ENCODE measurements at places on chromosomes 6 and 20. TPM values are rescaled to one million over a fixed set of nuclear protein-coding genes. Genes with fewer than 3 reads are reported as not detected.

GRCh38 chr20:59525500-59526241 lies 78.7 kb upstream of the PHACTR3 start:
- DNase-seq: no peak
- H3K4me3 ChIP-seq: no peak overlapping the region
- peaks cover 25% of the 10 kb centered on the region for H3K27me3 ChIP-seq
- no peaks in the 10 kb centered on the region for H3K36me3 ChIP-seq

DNA sequence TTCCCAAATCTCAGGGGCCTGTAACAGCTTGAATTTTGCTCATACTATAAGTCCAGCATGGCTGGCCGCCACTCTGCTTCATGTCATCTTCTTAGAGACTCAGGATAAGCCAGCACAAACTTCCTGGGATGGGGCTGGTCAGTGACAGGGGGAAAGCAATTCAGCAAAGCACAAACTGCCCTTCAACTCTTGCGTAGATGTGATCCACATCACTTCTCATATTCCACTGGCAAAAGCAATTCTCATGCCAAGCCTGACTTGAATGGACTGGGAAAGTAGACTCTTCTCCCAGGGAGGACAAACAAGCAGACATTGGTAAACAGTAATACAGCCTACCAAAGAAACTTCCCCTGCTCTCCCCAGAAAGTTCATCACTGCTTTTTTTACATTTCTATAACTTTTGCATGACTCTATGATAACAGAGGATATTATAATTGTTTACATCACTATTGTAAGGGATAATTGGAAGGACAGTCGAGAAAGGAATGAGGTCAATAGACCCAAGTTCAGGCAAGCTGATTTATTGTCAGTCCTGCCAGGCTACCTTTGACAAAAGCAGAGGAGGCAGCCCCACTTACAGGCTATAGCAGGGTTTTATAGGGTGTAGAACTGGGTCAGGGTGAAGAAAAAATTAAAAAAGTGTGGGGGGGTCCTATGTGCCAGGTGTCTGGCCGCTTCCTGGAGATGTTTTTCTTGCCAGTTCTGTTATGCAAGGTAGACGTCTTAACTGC lies 37.4 kb downstream of the RBM24 start:
- no peak overlapping the region for H3K27ac ChIP-seq
- H3K27me3 ChIP-seq: no peaks in the 10 kb centered on the region
- no peaks in the 10 kb centered on the region for H3K4me1 ChIP-seq
- no peaks in the 10 kb centered on the region for H3K36me3 ChIP-seq
- no peak overlapping the region for H3K4me3 ChIP-seq
- no peak for DNase-seq

- H3K36me3 ChIP-seq: no peaks in the 10 kb centered on the region
- H3K27ac ChIP-seq: no peak overlapping the region
- DNase-seq: no peak
- no peaks in the 10 kb centered on the region for H3K4me1 ChIP-seq
- no peaks in the 10 kb centered on the region for H3K27me3 ChIP-seq
Observed at GRCh38 chr20:45066372-45066771, 34.6 kb downstream of the KCNS1 start.

DNA sequence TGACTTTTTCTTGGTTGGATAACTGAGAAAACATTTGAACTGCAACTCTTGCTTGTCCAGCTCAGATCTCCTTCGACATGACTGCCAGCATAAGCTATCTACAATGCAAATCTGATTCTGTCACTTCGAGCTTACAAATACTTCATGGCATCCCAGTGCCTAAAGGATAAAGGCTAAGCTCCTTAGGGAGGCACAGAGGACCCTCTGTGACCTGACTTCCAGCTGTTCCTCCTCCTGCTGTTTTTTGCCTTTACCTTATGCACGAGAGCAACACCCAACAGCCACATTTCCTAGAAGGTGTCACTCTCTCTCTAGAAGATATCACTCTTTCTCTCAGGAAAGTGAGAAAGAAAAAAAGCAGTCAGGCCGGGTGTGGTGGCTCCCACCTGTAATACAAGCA lies 23.4 kb downstream of the SLC17A5 start:
- H3K27ac ChIP-seq: no peak overlapping the region
- no peaks in the 10 kb centered on the region for H3K27me3 ChIP-seq
- H3K36me3 ChIP-seq: peaks cover 91% of the 10 kb centered on the region
- no peak overlapping the region for H3K4me3 ChIP-seq
- DNase-seq: no peak

GRCh38 chr6:19697744-19698290 lies 139.4 kb upstream of the ID4 start:
- no peaks in the 10 kb centered on the region for H3K27me3 ChIP-seq
- H3K36me3 ChIP-seq: no peaks in the 10 kb centered on the region

GRCh38 chr6:35179901-35180535 lies 33.7 kb upstream of the SCUBE3 start:
- no peaks in the 10 kb centered on the region for H3K27me3 ChIP-seq
- no peak overlapping the region for H3K27ac ChIP-seq
- H3K4me1 ChIP-seq: no peaks in the 10 kb centered on the region
- no peaks in the 10 kb centered on the region for H3K36me3 ChIP-seq

GRCh38 chr6:169903122-169903521 lies 151.7 kb downstream of the ERMARD start:
- H3K27me3 ChIP-seq: no peaks in the 10 kb centered on the region
- no peaks in the 10 kb centered on the region for H3K36me3 ChIP-seq
- no peak overlapping the region for H3K4me3 ChIP-seq
- no peak overlapping the region for H3K27ac ChIP-seq
- no peaks in the 10 kb centered on the region for H3K4me1 ChIP-seq

- H3K27ac ChIP-seq: no peak overlapping the region
- H3K36me3 ChIP-seq: no peaks in the 10 kb centered on the region
- no peak for DNase-seq
Observed at GRCh38 chr6:97469451-97469850, 186.4 kb upstream of the MMS22L start.

DNA sequence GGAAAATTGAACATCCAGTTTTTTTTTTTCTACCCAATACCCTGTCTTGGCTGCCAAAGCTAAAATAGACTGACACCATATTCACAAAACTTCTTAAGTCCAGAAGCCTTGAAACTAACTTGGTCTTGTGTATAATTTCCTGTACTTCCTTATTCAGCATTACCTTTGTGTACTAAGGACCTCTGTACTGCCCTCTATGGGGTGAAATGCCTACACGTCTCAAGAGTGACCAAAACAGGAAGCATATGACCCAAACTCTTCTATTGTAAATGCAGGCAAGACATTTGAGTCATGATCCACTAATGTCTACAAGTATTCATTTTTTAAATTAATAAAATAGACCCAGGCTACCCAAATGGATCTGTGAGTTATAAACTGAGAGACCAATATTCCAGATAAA lies 50.4 kb downstream of the HMGCLL1 start:
- H3K36me3 ChIP-seq: no peaks in the 10 kb centered on the region
- H3K4me3 ChIP-seq: no peak overlapping the region
- no peaks in the 10 kb centered on the region for H3K27me3 ChIP-seq
- no peaks in the 10 kb centered on the region for H3K4me1 ChIP-seq

DNA sequence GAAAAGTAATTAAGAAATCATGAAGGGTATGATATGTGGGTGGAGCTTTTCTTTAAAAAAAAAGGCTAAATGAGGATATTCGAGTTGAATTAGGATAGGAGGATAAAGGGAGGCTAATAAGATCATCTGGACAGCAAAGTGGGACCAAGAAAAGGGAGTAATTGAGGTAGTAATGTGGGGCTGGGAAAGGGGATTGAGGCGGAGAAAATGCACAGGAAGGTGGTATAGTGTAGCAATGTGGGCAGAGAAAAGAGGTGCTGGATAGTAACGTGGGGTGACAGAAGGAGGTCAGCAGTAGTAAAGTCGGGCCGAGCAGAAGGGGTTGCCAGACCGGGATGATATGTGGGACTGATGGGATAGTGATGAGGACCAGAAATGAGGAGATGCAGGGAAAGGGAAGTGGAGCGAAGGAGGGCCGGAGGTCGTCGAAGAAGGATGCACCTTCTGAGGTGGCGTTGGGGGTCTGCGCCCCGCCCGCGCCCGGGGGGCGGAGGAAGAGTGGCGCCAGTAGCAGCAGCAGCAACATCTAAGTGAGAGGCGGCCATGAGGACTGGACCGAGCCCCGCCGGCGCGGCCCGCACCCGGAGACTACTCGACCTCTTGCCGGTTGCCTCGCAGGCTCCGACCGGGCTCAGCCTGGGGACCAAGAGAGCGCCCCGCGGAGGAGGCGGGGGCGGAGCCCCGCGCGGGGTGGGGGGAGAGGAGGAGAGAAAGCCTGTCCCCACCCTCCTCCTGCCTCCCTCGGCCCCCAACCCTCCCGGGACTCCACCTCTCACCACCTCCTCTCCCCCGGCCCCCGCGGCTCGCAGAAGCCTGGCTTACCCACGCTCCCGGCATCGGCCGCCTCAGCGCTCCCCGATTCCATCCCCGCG lies 887 bp downstream of the GABBR1 start:
- no peaks in the 10 kb centered on the region for H3K36me3 ChIP-seq
- H3K4me1 ChIP-seq: peaks cover 43% of the 10 kb centered on the region
- peak overlapping the region; percentile 90 for H3K27ac ChIP-seq
- no peaks in the 10 kb centered on the region for H3K27me3 ChIP-seq
- DNase-seq: peak; percentile 91
- H3K4me3 ChIP-seq: peak overlapping the region; percentile 76

DNA sequence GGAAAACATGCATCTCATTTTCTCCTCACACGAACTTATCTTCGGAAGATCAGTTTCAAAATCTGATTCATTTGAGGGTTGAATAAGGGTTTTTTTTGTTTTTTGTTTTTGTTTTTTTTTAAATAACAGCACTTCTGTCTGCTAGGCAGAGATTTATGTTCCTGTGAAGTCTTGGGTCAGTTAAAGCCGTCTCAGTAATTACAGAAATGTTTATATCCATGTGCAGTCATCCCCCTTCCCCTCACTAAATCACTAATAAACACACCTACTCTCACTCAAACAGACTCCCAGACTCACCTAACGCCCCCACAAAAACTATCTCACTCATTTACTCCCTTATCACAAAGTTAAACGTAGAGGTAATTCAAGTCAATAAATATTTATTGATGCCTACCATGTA lies 214.2 kb upstream of the SUPT3H start:
- H3K36me3 ChIP-seq: no peaks in the 10 kb centered on the region

DNA sequence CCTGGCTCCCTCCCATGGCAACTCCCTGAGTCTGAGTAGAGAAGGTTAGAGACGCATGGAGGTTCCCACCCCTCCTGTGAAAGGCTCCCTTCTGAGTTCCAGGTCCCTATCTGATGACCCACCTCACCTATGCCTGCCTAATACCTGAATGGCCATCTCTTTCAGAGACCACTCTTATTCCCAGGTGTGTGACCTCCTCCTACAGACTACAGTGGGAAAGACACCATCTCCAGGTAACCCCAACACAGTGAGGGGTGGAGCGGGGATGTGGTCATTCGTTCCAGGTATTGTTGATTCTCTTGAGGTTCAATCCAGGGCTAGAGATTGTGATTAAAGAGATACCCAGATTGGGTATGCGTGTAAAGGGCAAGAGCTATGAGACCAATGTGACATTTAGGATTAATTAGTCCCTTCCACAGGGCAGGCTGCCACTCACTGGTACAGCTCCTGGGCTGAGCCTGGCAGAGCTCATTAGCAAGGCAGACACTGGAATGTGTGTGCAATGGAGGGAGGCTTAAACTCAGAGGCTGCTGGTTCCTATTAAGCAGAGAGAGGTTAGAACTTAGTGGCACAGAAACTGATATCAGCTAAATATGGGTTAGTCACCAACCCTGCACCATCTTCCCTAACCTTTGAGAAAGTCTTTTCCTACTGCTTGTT lies 46.5 kb upstream of the IER3 start:
- no peak for DNase-seq
- H3K4me1 ChIP-seq: peaks cover 20% of the 10 kb centered on the region
- no peak overlapping the region for H3K27ac ChIP-seq
- no peaks in the 10 kb centered on the region for H3K27me3 ChIP-seq
- no peaks in the 10 kb centered on the region for H3K36me3 ChIP-seq

DNA sequence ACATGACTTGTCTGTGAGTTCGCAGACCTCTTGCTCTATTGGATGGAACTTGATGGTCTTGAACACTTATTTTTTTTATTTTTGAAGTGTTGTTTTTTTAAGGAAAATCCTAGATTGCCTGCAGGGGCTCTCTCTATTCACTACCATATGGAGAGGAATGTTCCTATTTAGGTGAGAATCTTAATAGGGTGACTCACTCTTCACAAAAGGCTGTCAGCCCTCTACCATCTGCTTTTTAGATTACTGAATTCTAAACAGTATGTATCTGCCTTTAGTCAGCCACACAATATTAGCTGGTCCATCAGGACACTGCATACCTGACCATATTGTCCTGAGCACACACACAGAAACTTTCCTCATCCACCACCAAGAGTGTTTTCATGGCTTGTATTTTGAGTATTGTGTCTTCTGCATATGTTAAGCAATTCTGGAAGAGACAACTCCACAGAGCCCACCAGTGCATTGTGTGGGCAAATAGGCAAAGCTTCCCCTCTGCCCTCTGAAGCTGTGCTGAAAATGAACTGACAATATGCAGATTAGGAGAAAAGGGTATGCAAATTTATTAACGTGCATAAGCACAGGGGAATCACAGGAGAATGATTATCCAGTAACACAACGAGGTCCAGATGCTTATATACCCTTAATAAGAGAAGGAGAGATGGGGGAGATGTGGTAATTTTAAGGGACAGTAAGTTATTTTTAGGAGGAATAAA lies 6.6 kb upstream of the BTBD9 start:
- no peaks in the 10 kb centered on the region for H3K4me1 ChIP-seq
- H3K4me3 ChIP-seq: no peak overlapping the region
- H3K36me3 ChIP-seq: no peaks in the 10 kb centered on the region
- no peak overlapping the region for H3K27ac ChIP-seq
- H3K27me3 ChIP-seq: no peaks in the 10 kb centered on the region

DNA sequence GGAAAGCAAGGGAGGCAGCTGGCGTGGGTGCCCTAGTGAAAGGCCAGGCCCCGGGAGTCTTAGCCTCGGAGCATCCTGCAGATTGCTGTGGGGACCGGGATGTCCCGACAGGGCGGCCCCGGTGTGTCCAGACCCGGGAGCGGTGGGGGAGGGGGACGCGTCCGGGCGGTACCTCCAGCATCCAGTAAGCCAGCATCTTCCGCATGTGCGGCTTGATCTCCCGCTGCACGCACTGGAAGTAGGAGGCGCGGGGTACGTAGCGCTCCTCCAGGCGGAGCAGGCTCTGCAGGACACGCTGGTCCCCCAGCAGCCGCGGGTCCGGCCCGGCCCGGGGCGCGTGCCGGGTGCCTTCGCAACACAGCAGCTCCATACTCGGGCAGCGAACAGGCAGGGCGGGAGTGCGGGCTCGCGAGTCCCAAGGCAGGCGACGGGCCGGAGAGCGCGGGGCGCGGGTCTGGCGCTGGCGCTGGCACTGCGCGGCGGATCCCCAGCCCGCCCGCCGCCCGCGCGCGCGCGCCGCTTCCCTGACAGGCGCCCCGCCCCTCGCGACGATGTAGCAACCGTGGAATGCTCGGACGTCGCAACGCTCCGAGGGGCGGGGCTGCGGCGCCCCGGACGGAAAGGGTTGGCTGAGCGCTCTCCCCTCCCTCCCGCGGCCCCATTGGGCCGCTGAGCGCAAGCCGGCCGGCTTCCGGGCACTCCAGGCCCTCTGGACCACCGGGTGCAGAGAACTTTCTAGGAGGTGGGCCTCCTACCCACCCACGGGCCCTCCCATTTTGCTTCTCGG lies at the start of gene CCND3:
TSS of gene CCND3 (minus strand) at position 529 of the 787 bp plus-strand sequence. CDS start at position 370, 159 bp downstream.
- peak; percentile 94 for DNase-seq
- H3K36me3 ChIP-seq: no peaks in the 10 kb centered on the region
- H3K4me1 ChIP-seq: no peaks in the 10 kb centered on the region
- H3K27ac ChIP-seq: peak within 1 kb of the TSS; percentile 94
- no peaks in the 10 kb centered on the region for H3K27me3 ChIP-seq

The CEP57L1 gene
- 8.1 TPM for polyA plus RNA-seq

The OR2J3 gene
- not detected for polyA plus RNA-seq

The PDE10A gene
- polyA plus RNA-seq: 1.2 TPM

The TREML1 gene
- polyA plus RNA-seq: 0.48 TPM

All from sigmoid colon (tissue), 7 donors.